ENCODE measurements at places on chromosomes 6 and 20.

DNA sequence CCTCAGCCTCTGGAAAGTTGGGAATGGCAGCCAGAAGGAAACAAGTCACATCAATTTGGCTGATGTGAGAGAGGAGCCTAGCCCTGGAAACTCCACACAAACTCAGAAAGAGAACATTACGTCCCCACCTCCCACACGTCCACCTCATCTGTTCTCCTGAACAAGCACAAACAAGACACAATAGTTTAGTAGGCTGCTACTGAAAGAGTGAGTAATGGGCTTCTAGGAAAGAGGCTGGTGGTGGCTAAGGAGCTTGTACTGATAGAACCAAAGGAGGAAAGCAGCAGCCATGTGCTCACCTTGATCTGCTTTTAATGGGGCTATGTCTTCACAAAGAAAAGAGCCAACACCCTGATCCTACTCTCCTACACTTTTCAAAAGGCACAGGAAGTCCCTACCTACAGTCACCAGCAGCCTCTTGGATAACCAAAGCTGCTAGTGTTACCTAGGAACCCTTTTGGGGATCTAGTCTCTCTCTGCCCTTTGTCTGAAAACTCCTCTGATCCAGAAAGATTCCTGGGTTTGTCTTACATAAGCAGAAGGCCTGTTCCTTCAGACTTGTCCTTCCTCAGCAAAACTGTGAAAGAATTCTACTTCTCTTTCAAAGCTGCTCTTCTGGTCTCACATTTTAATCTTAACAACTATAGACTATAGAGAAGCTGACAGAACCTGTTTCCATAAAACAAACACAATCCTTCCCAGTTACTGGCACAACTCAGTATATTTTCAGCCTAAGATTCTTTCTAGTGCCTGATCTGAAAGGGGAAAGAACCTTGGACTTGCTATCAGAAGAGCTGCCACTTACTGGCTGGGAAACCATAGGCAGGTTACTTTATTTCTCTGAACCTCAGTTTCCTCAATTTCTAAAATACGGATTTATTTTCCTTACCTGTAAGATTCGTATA is 3.1 kb downstream of the PLAGL2 start:
- no peak for DNase-seq

- no peak for DNase-seq
These were observed 38.3 kb downstream of the ARHGAP18 start for GRCh38 chr6:129671442-129672340.

GRCh38 chr6:88520445-88520844 is 354.3 kb upstream of the CNR1 start:
- DNase-seq: no peak

DNA sequence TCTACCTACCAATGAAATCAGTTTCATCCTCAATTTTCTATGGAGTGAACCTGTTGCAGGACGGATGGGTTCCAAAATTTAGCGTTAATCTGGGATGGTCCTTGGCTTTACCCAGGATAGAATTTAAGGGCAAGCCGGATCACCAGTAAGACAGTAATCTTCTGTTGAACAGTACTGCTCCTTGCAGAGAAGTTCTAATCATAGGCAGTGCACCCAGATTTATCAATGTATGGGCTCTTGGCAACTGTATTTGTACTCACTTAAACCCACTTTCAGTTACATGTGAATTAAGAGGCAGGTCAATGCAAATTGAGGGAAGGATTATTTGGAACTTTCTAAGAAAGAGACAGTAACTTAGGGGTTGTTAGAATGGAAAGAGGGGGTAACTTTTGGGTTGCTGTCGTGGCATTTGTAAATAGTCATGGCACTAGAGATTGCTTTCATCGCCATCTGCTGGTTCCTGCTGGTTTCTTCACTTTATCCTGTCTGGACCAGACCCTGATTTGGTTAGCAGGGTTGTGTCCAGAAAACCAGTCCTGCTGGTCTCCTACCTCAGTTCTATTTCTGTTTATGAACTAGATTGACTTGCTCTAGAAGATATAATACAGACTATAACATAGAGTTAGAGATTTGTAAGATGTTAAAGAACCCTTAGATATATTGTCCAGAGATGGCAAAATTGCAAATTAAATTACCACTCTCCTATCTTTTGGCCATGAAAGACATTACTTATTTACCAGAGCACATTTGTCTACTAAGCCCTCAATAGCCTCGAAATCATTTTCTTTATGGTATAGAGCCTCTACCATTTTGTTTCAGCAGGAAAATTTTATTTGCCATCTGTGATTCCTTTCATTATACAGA is 646.3 kb downstream of the UTRN start:
- DNase-seq: no peak

- DNase-seq: no peak
These were observed 1.0 kb downstream of the AFDN start for GRCh38 chr6:167827583-167828324.

GRCh38 chr20:18276821-18277220 is 11.5 kb upstream of the ZNF133 start:
- peak; percentile 62 for DNase-seq

DNA sequence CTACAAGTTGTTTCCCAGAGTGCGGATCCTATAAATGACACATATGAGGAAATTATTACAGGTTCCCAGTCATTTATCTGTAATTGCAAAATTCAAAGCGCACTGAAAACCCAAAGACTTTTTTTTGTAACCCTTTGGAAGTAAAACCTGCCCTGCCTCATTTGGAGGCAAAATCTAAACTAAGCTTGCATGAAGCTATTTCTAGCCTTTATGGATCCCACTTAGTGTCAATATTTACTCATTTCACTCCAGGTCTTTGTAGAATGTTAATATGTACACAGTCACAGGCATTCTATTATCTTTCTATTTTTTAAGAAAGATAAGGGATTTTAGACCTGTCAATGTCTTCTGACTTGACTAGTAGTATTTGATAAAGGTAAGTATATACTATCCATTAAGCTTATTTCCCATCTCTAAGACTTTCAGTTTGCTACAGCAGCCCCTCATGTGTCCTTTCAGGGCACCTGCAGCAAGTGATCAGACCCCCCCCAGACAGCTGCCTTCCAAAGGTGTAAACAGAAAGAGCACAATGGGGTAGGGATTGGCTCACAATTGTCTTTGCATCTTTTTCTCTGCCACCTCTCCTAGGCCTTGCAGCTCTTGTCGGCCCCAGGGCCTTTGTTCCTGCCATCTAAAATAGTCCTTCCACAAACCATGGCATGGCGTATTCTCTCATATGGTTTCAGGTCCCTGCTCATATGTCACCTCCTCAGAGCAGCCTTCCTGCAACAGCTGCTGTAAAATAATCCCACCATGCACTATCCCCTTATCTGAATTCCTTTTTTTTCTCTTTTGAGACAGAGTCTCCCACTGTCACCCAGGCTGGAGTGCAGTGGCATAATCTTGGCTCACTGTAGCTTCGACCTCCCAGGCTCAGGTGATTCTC is 1.3 kb upstream of the REPS1 start:
- DNase-seq: no peak

GRCh38 chr20:62845416-62846160 is 16.0 kb downstream of the TCFL5 start:
- no peak for DNase-seq

- DNase-seq: no peak
These were observed 62.9 kb downstream of the SUN5 start for GRCh38 chr20:32941155-32941885.

GRCh38 chr6:150567380-150567779 is 32.3 kb upstream of the PLEKHG1 start:
- DNase-seq: no peak

GRCh38 chr6:34232901-34233300 is 3.8 kb upstream of the HMGA1 start:
- no peak for DNase-seq

DNA sequence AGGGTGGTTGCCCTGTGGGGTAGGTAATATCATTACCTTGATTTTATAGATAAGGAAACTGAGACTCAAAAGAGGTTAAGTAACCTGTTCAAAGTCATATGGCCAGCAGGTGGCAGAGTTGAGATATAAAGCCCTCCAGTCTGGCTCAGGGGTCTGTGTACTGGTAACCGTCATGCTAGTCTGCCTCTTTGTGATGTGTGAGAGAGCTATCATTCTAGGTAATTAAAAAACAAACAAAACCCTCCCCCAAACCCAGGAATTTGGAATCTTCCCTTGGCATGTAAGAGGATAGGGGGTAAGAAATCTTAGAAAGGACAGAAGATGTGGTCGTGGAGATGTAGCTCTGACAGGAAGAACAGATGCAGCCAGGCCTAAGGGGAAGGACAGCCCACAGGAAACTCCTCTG is 206.0 kb downstream of the CDC5L start:
- DNase-seq: peak; percentile 63

DNA sequence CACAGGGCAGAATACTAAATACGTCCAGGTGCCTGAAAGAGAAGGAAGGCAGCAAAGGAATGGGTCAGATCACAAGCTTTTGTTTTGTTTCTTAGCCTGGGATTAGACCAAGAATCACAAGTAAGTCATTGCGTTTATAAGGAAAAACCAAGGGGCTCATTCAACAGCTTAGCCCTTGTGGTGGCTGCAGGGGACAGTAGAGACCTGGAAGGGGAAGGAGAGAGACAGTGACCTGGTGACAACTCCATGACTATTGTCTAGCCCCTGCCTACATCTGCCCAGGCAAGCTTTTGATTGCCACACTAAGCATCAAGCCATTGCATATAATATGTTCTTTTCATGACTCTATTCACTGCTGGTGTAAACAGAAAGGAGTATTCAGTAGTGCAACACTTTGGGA is 30.2 kb upstream of the TBC1D7 start:
- DNase-seq: no peak

GRCh38 chr6:146357578-146358430 is 185.8 kb upstream of the RAB32 start:
- no peak for DNase-seq

DNA sequence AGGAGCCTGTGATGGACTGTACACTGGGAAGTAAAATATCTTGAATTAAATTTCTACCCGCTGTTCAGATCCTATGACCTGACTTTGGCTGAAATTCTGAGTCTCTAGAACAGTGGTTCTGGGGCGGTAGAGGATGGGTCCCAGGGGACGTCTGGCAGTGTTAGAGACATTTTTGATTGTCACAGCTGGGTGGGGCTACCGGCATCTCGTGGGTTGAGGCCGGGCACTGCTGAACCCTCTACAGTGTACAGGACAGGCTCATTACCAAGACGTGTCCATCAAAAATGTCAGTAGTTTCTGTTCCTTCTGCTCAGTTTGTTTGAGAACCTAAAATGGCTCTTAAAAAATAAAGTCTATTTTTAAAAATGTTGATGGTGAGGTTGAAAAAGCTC is 11.5 kb upstream of the RPS6KA2 start:
- no peak for DNase-seq

GRCh38 chr20:50325215-50325614 is 134.6 kb downstream of the CEBPB start:
- no peak for DNase-seq

GRCh38 chr6:107235511-107235910 is 120.2 kb upstream of the BEND3 start:
- peak; percentile 60 for DNase-seq

DNA sequence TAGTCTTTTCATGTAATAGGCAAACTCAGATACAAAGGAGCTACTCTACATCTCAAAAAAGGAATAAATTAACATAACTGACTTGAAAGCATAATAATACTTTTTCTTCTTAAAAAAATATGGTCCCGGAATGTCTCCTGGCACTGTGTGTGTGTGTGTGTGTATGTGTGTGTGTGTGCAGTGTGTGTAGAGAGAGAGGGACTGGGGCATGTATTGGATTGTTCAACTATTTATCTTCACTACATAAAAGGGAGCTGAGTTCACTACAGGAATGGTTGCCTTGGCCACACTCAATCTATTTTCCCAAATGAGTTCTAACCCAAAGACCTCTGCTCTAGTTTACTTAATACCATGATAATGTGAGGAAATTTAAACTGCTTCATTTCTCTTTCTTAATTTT is 51.1 kb downstream of the B3GAT2 start:
- no peak for DNase-seq

DNA sequence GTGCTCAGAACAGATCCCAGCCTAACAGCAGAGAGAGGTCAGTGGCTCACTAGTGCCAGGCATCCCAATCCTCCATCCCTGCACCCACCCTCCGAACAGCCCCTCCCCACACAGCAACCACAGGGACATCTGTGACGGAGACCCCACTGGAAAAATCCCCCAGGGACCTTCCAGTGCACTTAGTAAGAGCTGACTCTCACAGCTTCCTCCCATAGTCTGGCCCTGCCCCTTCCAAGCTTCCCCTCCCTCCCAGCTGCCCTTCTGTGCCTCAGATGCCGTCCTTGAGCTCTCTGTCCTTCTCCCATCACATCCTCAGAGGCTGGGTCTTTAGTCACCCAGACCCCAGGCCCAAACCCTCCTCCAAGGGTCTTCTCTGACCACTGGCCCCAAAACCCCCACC is 9.7 kb upstream of the THBS2 start:
- no peak for DNase-seq

DNA sequence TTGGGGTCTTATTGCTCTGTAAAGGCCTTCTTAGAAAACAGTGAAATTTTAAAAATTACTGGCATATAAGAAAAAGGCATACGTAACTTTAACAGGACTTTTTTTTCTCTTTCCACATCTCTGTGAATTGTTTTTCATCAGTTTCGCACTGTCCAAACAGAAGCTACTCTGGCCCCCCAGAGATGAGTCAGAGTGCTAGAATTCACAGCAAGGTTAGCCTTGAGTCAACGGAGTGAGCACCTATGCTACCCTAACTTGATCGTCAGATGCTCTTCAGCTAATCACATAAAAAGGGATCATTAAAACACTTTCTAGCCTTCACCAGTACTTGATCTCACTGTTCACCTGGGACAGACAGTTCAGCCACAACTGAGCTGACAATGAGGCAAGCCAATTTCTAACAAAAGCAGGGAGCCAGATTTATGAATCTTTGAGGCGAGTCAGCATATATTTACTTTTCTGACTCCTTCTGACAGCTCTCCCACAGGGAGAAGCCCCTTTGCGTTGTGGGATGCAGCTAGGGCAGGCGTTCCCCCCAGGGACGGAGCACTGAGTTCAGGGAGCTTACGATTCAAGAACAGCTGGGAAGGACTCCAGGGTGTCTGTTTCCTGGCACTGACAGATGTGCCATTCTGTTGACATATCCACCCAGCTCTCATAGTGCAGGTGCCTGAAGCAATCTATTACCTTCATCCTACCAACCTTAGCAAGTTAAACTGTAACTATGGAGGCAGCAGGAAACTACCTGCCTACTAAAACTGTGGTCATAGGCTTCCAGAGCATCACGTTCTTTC is 46.4 kb upstream of the SPDEF start:
- DNase-seq: no peak

DNA sequence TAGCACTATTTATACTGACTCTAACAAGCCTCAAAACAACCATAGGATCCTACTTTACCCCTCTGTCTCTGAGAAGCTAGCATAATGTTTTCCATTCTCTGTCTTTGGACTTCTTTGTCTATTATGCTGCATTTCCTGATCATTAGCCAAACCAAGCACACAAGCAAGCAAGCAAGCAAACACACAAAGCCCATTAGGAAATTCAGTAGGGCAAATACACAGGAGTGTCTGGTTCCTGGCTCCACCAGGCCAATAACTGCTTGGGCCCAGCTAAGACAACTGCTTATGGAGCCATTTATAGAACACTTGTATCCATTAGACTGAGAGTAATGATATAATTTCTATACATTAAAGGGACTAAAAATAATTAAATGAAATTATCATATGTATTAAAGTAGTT is 952.9 kb upstream of the EPHA7 start:
- DNase-seq: no peak

GRCh38 chr6:168101590-168102314 is 22.7 kb upstream of the FRMD1 start:
- DNase-seq: no peak

- DNase-seq: no peak
These were observed 248.3 kb downstream of the GRM1 start for GRCh38 chr6:146277142-146277541.

GRCh38 chr20:19688031-19688806 is 69.8 kb upstream of the RIN2 start:
- no peak for DNase-seq

- DNase-seq: no peak
These were observed 164.5 kb downstream of the ATXN1 start for GRCh38 chr6:16596616-16597331.
